ENCODE measurements at places on chromosomes 5 and 9.

DNA sequence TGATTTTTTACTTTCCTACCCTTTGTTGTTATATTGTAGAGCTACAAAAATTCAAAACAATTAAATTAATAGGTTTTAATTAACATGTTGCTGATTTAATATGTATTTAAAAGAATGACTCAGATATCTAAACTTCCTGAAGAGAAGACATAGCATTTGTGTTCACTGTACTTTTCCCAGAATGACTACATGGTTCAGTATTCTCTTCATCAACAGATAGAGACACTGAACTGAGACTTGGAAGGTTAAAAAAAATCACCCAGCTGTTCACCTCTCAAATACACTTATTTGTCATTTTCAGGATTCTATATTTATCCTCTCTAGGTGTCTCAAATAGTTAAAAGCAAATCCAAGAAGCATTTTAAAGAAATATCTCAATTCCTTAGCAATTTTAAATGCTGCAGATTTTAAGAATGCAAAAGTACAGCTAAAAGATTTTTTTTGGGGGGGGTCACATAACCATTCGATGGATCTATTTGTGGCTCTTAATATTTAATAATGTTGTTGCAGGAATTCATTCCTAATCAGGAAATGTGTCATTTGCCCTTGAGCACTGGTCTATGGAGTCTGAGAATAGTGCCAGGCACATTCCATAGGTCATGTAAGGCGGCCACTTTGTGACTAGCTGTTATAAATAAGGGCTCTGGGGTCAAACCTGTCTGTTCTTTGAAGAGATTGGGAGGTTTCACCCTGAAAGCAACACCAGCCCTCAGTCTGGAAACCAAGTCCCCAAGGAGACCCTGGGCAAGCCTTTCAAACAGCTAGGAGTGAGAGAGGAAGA, 463.1 kb downstream of the NR2F1-AS1 start:
- DNase-seq: no peak

DNA sequence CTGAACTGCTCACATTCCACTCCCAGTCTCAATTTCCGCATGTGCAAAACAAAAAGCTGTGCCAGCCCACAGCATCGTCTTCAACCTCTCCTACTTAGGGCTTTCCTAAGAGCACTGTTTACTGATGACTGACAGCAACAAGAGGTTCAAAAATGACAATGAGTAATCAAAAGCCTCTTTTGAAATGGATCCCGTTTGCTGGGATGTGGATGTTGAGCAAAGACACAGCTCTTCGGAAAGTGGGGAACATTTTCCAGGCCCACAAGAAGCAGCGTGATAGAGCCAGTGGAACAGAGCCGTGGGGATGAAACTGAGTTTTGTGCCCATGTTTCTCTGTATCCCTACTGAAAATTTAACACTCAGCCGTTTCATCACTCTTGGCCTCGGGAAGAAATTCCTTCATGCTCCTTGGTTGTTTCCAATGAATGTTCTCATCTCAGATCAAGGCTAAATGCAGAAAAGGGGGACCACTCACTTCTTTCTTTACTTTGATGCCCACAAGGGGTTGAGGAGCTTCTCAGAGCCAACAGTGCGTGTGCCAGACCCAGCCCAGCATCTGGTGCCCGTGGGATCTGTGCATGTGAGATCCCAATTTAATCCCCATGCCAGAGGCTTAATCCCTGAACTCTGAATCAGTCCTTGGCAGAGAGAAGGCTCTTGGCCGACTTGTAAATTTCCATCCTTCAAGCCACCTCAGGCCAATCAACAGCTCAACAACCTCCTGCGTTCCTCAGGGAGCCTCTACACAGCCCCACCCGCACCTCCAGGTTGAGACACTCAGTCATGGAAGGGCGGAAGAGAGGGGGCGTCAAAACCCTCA, 230.2 kb upstream of the DAPK1 start:
- DNase-seq: no peak

GRCh38 chr5:137252512-137252911, 246.6 kb downstream of the SPOCK1 start:
- no peak for DNase-seq

DNA sequence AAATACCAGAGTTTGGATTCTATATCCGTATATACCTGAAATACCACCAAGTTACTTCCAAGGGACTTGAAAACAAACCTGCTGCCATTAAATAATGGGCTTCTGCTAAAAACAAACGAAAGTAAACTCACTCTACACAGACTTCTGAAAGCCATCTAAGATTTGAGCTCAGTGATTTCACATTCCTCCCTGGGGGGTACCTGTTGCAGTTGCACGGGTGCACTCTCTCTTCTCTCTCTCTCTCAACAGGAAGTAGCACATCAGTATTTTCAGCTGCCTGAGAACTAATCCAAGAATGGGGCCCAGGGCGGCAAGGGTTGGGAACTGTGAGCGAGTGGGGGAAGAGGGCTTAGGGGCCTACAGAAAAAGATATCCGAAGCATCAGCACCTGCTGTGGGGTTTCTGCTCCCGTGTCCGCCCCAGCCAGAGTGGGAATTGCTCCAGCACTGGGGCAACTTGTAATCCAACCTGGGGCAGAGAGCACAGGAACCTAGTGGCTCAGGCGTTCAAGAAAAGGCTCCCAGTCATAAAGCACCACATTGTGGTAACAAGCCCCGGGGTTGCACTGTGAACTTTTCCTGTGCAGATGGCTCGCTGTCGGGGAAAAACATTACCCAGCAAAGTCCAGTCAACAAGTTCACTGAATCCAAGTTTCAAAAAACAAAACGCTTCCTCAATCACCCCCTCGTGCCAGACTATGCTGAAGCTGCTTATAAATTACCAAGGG, 99.8 kb downstream of the EFNA5 start:
- DNase-seq: no peak

GRCh38 chr9:114080773-114081440, 2.8 kb upstream of the AMBP start:
- DNase-seq: no peak

- DNase-seq: no peak
Measured at GRCh38 chr5:61264273-61264661, 67.8 kb upstream of the ZSWIM6 start.

GRCh38 chr5:103463261-103463660, 99.3 kb downstream of the NUDT12 start:
- no peak for DNase-seq

- no peak for DNase-seq
Measured at GRCh38 chr9:18692962-18693361, 219.0 kb downstream of the ADAMTSL1 start.

GRCh38 chr5:57825031-57825686, 342.5 kb upstream of the ACTBL2 start:
- DNase-seq: no peak

Measured in NT2/D1 (cell line).